Left lung (tissue), 14 donors: ENCODE measurements at places on chromosomes 11 and 22. TPM values are rescaled to one million over a fixed set of nuclear protein-coding genes. Genes with fewer than 3 reads are reported as not detected.

METTL15 gene
- 9.6 TPM for total RNA-seq

GDPD5 gene
- total RNA-seq: 10.5 TPM

HBE1 gene
- not detected for total RNA-seq

APIP gene
- 33.4 TPM for total RNA-seq

FIBIN gene
- total RNA-seq: 13.5 TPM

OR10A2 gene
- not detected for total RNA-seq

C11orf86 gene
- total RNA-seq: not detected

NAALAD2 gene
- total RNA-seq: 1.8 TPM

KRTAP5-1 gene
- total RNA-seq: not detected

SLC22A9 gene
- total RNA-seq: not detected

APOL5 gene
- total RNA-seq: not detected

MMP13 gene
- not detected for total RNA-seq

SHANK2 gene
- 44.0 TPM for total RNA-seq
